ENCODE measurements at places on chromosomes 1 and 21.

GRCh38 chr1:17292299-17293160 lies 15.5 kb upstream of the PADI4 start:
- DNase-seq, result no peak

- DNase-seq, result no peak
Observed at GRCh38 chr1:62229468-62229867, 34.8 kb downstream of the L1TD1 start.

DNA sequence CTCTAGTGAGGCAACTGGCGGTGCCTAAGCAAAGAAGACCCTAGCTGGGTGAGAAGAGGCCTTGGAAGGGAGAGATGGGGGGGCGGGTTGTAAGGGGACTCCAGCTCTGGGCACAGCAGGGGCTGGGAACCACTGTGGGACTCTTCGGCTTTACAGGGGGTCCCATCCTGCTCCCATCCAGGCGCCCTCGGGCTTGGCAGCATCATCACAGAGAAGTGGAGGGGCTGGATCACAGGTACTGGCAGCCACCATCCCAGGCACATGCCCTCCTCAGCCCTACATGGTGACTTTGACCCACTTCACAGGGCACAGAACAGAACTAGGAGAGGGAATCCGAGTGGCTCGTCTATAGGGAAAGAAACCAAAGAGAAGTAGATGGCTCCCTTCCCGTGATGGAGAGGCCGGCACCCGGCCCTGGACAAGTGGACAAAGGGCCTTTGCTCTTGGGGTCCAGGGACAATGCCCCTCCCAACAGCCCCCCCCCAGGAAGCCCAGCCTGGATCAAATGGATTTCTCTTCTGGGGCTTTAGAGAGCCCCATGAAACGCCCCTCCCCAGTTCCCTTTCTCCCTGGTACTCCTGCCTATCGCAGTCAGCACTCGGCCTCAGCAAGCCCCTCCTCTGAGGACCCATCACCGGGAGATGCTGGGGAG lies 54.0 kb upstream of the ECE1 start:
- no peak for DNase-seq

- DNase-seq, result no peak
Observed at GRCh38 chr1:185486346-185486745, 169.3 kb upstream of the IVNS1ABP start.

GRCh38 chr1:79373481-79374125 lies 367.1 kb upstream of the ADGRL4 start:
- no peak for DNase-seq

GRCh38 chr1:227549892-227550291 lies 13.5 kb upstream of the ZNF678 start:
- DNase-seq, result no peak

All from NCI-H510A (cell line).